ENCODE measurements at places on chromosomes 1 and 21.
A peak's percentile ranks its signal among the peaks of the same experiment; 100 is the strongest.

GRCh38 chr1:212792396-212792908 lies 758 bp downstream of the TATDN3 start:
- no peak for DNase-seq

DNA sequence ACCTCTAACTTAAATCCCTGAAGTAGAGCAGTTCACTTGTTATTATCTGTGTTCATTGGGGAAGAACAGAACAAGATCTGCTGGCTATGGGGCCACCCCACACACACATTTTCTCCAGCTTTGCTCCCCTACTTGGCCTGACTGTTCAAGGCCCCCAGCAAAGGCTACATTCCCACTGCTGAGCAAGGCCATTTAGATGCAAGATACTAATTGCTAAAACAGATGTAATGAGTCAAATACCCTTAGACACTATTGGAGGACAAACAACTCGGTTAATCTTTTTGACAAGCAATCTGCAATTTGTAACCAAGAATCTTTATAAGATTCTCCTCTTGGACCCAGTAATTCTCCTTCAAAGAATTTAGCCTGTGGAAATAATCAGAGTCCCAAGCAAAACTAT lies 67.7 kb downstream of the NAV1 start:
- DNase-seq, result no peak

DNA sequence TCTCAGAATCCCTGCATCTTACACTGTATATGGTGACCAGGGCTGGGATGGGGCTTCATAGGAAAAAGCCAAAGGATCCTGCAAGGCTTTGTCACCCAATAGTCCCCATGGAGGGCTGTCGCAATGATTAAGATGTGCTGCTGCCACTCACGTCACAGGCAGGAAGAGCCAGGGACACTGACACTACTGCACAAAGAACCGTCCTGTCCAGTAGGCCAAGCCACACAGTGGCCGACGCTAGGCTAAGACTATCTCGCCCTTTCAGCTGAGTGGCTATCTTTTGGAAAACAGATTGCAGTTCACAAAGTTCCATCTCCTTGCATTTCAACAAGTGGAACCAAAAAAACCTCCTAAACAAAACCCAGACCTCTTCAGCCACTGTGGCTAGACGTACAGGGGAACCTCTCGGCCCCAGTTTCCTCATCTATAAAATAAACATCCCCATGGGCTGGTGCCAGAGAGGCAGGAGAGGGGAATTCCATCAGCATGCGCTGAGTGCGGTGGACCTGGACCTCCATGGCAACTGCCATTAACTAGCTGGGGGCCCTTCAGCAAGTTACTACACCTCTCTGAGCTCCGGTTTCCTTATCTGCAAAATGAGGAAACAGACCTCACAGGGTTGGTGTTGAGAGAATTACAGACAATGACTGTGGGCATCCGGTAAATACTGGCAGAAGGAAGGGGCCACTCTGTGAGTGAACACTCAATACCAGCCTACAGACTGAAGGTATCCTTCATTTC lies 8.7 kb downstream of the CAPZB start:
- no peak for DNase-seq

- DNase-seq, result no peak
Measured at GRCh38 chr1:236524895-236525184, 1.1 kb downstream of the LGALS8 start.

DNA sequence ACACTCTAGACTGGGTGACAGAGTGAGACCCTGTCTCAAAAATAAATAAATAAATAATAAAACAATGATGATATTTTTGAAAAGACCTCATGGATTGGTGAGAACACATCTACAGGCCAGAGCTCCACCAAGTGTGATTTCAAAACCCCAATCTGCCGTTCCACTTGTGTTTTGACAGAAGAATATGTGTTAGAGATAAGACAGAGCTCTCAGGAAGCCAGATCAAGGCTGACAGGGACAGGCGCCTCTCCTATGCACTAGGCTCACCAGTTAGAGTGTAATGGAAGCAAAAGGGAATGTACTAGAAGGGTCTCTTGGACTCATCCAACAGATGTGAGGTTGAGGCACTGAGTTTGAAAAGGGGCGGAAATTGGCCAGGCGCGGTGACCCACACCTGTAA lies 110.7 kb upstream of the ERRFI1 start:
- no peak for DNase-seq

DNA sequence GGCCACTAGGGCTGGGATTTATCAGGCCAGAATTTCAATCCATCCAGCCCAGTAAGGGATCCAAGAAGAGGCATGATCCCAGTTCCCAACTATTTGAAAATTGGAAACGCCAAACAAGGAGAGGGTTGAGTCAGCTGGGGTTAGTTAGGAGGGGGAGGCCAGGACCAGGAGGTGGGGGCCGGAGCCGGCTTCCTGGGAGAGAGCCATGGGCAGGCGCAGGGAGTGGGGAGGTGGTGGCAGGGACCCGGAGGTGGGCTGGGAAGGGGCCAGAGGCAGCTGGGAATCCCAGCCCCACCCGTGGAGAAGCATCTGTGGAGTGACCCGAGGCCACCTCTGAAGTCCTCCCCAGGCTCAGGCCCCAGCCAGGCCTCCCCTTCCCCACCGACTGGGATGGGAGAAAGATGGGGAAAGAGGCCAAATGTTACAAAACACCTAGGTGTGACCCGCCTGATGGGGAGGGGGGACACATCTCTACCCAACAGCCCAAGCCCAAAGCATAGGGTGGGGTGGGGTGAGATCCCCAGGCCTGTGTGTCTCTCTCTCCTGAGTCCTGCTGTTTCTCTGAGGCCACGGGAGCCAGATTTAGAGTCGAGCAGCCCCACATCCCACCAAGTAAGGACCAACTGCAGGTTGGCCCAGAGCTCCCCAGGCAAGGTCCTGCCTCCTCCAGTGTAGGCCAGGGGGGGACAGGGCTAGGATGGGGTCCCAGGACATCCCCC lies 10.1 kb downstream of the HSPG2 start:
- no peak for DNase-seq

- DNase-seq, result no peak
Measured at GRCh38 chr21:43639470-43640353, 19.6 kb downstream of the HSF2BP start.

- DNase-seq, result peak; percentile 9
Measured at GRCh38 chr1:78003882-78004718, 639 bp upstream of the DNAJB4 start.
